LHCN-M2 (cell line): ENCODE measurements at places on chromosomes 2 and 18. TPM values are rescaled to one million over a fixed set of nuclear protein-coding genes. Genes with fewer than 3 reads are reported as not detected.

FEZ2 gene
- total RNA-seq, result 104 and 126 TPM in 2 replicates

SLC23A3 gene
- 0.06 TPM in 1 of 2 replicates, not detected in the other for total RNA-seq

MYL12B gene
- total RNA-seq, result 378 and 399 TPM in 2 replicates

GAL3ST2 gene
- total RNA-seq, result not detected in 2 replicates

ST3GAL5 gene
- 34.4 and 55.0 TPM in 2 replicates for total RNA-seq

FKBP1B gene
- total RNA-seq, result 9.3 and 11.7 TPM in 2 replicates
